ENCODE measurements at places on chromosomes 16 and 17.
A peak's percentile ranks its signal among the peaks of the same experiment; 100 is the strongest.

GRCh38 chr17:67489273-67489672 is 112.2 kb downstream of the PITPNC1 start:
- DNase-seq: no peak

- DNase-seq: no peak
Measured at GRCh38 chr16:66416939-66417700, 10.0 kb upstream of the BEAN1 start.

DNA sequence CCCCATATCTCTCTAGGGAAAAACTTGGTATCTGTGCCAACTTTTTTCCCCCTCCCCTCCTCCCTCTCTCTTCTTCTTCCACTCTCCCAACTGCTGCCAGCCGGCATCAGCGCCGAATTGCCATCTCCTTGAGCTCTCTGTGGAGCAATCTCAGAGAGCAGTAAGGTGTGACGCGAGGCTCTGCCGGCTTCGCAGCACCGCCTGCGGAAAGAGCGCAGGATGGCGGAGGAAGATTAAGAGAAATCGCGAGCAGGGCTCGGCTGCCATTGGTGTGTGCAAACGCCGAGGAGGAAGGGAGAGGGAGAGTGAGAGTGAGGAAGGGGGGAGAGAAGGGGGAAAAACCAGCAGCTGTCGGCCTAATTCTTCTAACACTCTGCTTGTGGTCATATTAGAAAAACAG is 44.2 kb downstream of the NEUROD2 start:
- DNase-seq: peak; percentile 95

- DNase-seq: no peak
Measured at GRCh38 chr17:68295086-68295485, 3.8 kb downstream of the ARSG start.

DNA sequence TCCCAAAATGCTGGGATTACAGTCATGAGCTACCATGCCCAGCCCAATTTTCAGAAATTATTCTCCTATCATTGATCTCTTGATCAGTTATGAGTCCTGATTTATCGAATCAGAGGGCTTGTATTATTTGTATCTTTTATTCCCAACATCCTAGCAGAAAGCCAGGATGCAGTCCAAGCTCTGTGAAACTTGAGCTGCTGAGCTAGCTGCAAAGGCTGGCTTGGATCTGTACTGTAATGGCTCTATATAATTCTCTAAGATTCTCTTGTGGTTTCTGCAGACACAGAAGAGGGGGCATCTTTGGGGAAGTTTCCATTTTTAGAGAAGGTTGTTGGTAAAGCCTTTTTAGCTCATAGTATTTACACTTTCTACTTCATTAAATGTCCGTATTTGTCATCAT is 227.1 kb downstream of the MAP2K4 start:
- DNase-seq: no peak

DNA sequence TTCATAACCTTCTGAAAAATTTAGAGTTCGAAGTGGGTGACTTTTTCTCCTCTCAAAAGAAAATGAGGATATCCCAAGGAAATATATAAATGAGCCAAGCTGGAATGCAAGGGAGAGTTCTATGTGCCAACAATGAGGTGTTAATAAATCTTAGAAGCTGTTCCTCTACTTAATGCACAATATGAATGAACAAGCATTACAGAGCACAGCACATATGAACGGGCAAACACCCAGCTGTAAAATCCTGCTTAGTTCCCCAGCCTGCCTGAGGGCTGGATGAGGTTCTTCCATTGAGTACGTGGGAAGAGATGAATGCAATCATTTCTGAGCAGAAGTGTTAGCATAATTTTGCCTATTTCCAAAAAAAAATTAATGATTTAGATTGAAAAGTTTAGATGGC is 58.1 kb downstream of the WDR59 start:
- no peak for DNase-seq

GRCh38 chr16:10995565-10995964 is 51.2 kb downstream of the CLEC16A start:
- no peak for DNase-seq

- DNase-seq: no peak
Measured at GRCh38 chr16:47180073-47180472, 36.3 kb upstream of the NETO2 start.

DNA sequence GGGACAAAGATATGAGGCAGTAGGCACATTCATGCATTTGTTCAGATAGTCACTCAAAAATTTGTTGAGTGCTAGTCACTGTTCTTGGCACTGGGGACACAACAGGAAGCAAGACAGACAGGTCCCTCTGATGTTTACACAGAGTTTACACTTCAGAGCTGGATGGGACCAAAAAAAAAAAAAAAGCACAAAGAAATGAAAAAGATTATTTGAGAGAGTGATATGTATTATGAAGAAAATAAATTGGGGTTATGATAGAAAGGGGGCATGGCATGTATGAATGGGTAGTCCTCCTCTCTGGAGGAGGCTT is 3.5 kb upstream of the YPEL2 start:
- no peak for DNase-seq

- DNase-seq: no peak
Measured at GRCh38 chr16:70686376-70687101, 686 bp upstream of the MTSS2 start.

Measured in NCI-H524 treated with DMSO at 0.1 percent for 48 hours (cell line).